AML-193 (cell line): ENCODE measurements at places on chromosomes 2 and 18.
A peak's percentile ranks its signal among the peaks of the same experiment; 100 is the strongest.

GRCh38 chr2:74653985-74654882 lies at the start of gene SEMA4F:
TSS of gene SEMA4F (plus strand) at chr2:74654247. CDS start at chr2:74654377, 130 bp downstream.
- peak; percentile 90 for DNase-seq

DNA sequence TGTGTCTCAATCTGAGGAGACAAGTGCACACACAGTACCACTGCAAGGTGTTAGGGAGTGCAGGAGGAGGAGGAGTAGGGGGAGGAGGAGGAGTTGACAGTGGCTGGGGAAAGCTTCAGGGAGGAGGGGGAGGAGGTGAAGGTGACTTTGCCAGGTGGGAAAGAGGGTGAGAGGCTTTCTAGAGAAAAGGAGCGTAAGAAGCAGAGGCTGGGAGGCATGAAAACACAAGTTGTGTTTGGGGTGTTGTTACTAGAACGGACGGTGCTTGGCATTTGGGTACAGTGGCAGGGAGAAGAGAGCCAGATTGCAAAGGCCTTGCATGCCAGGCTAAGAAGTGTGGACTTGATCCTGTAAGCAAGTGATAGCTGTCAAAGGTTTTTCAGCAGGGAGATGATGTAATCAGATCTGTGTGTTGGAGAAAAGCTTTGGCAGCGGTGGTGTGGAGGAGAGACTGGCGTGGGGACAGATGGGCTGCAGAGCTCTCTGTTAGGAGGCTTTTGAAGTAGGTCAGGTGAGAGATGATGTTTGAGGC lies 16.2 kb downstream of the TANC1 start:
- DNase-seq, result no peak

- no peak for DNase-seq
These were observed 68.9 kb upstream of the THOC1 start for GRCh38 chr18:336713-337112.

- no peak for DNase-seq
These were observed 235.8 kb downstream of the EN1 start for GRCh38 chr2:118611691-118612090.

GRCh38 chr2:25960920-25961319 lies 21.4 kb downstream of the KIF3C start:
- DNase-seq, result peak; percentile 96

GRCh38 chr2:236038096-236038495 lies 130.1 kb downstream of the GBX2 start:
- DNase-seq, result no peak

- peak; percentile 37 for DNase-seq
These were observed 100.9 kb downstream of the ATAD2B start for GRCh38 chr2:23826040-23826439.
